ENCODE measurements at places on chromosomes 5 and 9.

- no peak for DNase-seq
Observed at GRCh38 chr9:87944682-87945081, 26.9 kb downstream of the SPATA31C1 start.

DNA sequence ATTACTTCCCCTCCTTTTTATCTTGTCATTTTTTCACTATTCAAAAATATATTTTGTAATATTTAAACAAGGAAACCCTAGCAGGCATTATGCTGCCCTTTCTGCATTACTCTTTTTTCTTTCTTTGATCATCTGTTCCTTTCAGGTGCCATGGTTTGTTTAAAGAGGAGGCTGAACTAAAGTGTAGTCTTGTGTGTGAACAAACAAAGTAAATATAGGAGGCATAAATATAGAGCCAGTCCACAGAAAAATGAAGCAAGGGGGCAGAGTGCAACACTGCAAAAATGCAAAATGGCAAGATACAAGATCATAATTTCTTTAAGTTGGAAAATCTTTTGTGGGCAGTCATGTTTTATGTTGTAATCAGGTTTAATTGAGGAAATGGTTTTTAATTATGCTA, 947.3 kb upstream of the COX7C start:
- DNase-seq, result no peak

DNA sequence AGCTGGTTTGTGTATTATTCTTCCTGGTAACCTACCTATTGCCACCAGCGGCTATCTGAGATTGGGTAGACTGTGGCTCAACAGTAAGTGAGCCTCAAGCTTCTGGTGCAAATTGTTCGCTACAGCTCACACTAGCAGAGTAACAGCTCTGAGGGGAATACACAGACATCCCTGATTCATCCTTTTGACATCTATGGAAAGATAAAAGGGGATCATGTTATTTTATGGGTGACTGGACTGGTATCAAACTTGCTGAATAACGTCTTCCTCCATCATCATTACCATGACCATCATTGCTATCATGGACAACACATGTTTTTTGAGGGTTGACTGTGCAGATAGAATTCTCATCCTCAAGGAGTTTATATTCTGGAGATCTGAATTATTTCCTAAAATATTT, 129.6 kb downstream of the PIK3R1 start:
- DNase-seq, result no peak

GRCh38 chr5:7745882-7746610, 104.9 kb downstream of the CFAP90 start:
- no peak for DNase-seq

DNA sequence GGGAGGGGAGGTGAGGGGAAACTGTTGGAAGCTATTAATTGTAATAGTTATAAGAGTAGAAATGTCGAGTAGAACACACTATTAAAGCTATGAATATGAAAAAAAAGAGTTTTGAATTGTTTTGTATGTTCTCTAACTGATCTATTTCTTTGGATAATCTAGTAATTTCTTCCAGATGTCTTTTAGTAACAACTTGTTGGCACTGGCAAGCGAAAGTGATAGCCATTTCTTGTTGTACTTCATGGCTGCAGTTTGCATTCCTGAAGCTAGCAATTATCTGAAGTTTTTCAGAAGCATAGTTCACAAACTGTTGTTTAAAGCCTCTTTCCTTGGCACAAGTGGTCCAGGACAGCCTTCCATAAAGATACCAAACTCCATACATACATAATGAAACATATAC, 49.4 kb upstream of the SPATA31C2 start:
- DNase-seq, result no peak

DNA sequence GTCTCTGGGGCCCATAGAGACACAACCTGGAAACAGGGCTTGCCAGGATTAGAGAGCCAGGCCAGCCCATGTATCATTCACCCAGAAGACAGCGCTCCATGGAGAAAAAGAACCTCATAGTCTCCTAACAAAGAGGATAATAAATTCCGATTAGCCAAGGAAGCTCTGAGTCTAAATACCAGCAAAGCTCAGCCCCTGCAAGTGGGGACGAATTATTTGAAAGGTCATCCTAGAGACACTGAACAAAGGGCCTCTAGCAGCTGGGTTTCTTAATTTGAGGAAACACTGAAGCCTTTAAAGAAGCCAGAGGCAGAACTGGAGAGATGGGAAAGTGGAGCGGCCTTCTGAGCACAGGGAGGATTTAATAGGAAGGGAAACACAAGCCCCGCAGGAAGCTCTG, 287.1 kb upstream of the ZNF462 start:
- no peak for DNase-seq

DNA sequence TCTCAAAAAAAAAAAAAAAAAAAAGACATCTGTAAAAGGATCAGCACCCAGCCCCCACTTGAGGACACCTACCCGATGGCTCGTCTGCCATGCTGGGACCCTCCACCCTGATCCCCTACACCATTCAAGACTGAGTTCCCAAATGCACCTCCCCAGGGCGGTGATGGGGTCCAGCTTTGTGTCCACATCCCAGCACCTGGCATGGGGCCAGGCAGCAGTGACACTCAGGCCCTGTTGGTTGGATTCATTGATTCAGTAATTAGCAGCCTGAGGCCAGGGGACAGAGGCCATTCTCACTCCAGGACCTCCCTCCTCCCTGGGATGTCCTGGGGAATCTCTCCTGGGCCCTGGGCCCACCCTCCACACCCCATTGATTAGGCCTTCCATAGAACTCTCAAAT, 88.8 kb upstream of the RUFY1 start:
- DNase-seq, result no peak

GRCh38 chr9:108445431-108446071, 410.2 kb downstream of the ACTL7B start:
- no peak for DNase-seq

DNA sequence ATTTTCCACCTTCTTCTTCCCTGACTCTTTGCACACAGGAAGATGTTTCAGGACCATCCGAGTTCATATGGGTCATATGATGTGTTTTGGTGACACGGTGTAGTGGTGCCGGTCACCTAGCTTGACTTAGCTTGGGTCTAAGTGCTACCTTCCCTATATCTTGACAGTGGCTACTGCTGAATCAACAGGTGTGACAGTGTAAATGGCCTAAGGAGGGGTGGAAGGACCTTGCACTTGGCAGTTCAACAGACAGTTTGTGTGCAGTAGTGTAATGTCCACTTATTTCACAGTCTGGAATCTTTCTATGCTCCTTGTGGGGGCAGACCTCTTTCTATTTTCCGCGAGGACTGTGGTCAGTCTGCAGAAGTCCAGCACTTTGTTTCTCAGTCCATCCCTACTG, 43.8 kb downstream of the CARTPT start:
- no peak for DNase-seq

DNA sequence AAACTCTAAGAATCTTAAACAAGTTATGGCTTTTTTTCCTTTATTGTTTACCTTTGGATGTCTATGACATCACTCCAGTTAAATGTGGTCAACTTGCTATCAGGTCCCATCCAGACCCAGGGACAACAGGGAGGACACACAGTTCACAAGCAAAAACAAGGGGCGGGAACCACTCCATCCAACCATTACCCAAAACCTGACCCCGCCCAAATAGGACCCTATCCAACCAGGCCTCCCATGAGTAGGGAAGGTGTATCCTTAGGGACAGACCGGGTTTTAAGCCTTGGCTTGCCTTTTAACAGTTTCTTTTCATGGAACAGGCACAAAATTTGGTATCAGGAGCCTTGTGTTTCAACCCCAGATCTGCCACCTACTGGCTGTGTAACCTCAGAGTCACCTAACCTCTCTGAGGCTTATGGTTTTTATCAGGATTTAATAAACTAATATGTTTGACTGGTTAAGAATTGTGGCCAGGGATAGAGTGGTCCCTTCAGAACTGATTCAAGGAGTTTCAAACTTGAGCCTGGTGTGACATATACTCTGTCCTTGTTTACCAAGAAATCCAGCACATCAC, 127.7 kb upstream of the RAD23B start:
- no peak for DNase-seq

GRCh38 chr9:114790521-114790920, 15.3 kb downstream of the TNFSF15 start:
- no peak for DNase-seq

GRCh38 chr5:93130624-93131490, 450.2 kb downstream of the NR2F1-AS1 start:
- DNase-seq, result no peak

- no peak for DNase-seq
Observed at GRCh38 chr9:3809724-3810123, 283.9 kb upstream of the RFX3 start.

- no peak for DNase-seq
Observed at GRCh38 chr9:109934857-109935215, 154.8 kb downstream of the PALM2AKAP2 start.

DNA sequence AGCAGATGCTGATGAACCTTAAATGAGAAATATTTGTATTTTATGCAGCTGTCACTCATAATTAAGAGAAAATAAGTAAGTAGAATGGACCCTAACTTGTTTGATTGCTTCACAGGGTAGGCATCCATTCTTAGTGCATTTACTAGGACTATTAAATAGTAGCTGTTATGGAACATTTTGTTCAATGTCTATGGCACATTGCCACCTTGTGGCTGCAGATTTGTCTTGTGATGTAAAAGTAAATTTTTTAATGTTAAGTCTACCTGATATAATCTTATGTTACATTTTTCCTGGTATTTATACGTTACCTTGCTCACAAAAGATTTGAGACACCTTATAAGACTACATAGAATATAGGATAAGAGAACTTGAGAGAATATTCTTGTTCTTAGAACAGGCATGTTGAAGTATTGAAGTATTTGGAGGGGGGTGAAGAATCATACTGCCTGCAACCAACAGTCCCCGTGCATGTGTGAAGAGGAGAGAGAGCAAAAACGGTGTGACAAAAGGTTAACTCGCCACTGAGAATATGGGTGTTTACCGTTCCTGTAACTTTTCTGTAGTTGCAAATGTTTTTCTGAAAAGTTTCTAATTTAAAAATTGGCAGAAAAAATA, 161.1 kb downstream of the MAST4 start:
- no peak for DNase-seq

DNA sequence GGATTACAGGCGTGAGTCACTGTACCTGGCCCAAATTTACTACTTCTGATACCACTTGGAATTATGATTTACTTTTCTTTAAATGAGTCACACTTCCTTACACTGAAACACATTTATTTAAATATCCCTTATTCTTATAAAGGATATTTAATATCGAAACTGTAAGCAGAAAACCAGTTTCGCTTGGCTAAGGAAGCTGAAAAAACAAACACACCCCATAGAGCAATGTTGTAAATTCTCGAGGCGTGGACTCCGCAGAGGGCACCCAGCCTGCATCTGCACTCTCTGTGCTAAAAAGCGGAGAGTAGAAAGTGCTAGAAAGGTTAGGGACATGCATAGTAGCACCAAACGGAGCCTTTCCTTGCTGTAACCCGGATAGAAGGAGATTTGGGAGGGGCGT, 86.5 kb downstream of the HMCN2 start:
- no peak for DNase-seq

DNA sequence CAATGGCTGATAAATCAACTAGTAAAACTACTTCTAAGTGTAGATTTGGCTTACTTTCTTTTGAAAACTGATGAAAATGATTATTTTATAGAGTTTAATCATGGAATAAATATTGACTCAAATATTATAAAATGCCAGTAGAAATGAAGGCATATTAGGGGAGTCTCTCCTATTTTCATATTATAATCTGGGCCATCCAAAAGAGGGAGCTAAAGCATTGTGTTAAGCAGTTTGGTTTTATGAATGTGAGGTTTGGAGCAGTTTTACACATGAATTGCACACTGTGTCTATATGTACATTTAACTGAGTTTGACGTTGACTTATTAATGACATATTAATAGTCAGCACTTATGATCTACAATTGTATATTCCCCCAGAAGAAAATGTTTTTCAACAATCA, 17.4 kb downstream of the CDH9 start:
- DNase-seq, result no peak

GRCh38 chr5:141478321-141478945, 2.7 kb downstream of the PCDHGC3 start:
- DNase-seq, result no peak

DNA sequence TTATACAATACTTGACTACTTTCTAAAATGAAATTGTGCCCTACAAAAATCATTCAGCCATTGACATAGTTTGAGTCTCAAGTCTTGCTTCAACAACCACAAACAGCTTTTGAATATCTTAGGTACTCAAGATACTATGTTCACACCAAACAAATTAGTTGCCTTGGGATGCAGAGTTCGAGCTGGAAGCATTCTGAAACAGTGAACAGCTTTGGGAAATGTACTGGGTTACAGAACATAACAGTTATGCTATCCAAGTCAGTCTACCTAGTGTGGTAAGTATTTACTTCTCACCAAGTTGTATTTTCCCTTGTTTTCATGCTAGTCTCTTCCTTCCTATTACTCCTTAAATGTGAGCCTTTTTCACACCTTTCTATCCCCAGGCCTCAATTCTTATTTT, 143.2 kb downstream of the SSBP2 start:
- no peak for DNase-seq

GRCh38 chr9:115591584-115591984, 473.6 kb upstream of the TNC start:
- no peak for DNase-seq

- no peak for DNase-seq
Observed at GRCh38 chr5:3190433-3190832, 405.2 kb upstream of the IRX1 start.

DNA sequence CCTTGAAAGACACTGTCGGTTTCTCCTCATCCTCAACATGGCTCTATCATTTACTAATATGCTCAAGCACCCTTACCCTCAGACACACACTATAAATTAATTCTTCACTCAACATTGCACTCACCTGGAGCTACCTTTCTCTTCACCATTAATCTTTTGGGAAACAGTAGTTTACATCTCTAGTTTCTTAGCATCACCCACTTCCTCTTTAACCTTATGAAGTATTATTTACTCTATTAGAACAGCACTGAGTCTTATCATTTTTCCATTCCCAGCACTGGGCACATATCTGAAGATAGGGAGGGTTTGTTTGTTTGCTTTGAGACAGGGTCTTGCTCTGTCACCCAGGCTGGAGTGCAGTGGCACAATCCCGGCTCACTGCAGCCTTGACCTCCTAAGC, 213.5 kb downstream of the SMARCA2 start:
- no peak for DNase-seq

GRCh38 chr5:103532086-103532734, 30.4 kb downstream of the NUDT12 start:
- no peak for DNase-seq

DNA sequence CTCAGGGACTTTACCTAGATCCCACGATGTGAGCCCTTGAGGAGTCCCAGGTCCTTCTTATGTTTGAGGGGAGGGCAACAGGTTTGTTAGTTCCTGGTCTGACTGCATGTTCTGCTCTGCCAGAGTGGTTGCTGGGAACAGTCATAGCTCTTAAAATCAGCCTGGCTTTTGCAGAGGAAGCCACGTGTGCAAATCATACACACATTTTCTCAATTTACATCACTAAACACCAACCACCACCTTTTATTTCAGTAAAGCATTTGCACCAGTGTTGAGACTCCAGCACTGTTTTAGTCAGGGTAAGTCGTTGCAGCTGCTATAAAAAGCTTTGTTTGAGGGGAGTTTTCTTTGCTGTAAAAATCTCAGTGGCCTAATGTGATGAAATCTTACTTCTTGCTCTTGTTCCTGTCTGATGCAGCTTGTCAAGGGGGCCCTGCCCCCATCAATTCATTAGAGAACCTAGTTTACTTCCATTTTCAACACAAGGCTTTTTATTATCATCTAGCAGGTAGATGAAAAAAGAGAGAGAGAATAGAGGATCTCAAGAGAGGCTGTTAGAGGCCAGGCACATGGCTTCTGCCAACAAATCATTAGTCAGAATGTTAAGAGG, 70.3 kb upstream of the VCAN start:
- no peak for DNase-seq

Data from stimulated activated CD8-positive, alpha-beta memory T cell treated with anti-CD3 and anti-CD28 coated beads, Interleukin-7, amount 100 ng/mL, for 1 hour (primary cell).